ENCODE measurements at places on chromosomes 16 and 17.

GRCh38 chr16:66620429-66620795, 15.9 kb downstream of the CMTM3 start:
- no peak for DNase-seq

GRCh38 chr16:81676883-81677737, 102.0 kb upstream of the PLCG2 start:
- no peak for DNase-seq

DNA sequence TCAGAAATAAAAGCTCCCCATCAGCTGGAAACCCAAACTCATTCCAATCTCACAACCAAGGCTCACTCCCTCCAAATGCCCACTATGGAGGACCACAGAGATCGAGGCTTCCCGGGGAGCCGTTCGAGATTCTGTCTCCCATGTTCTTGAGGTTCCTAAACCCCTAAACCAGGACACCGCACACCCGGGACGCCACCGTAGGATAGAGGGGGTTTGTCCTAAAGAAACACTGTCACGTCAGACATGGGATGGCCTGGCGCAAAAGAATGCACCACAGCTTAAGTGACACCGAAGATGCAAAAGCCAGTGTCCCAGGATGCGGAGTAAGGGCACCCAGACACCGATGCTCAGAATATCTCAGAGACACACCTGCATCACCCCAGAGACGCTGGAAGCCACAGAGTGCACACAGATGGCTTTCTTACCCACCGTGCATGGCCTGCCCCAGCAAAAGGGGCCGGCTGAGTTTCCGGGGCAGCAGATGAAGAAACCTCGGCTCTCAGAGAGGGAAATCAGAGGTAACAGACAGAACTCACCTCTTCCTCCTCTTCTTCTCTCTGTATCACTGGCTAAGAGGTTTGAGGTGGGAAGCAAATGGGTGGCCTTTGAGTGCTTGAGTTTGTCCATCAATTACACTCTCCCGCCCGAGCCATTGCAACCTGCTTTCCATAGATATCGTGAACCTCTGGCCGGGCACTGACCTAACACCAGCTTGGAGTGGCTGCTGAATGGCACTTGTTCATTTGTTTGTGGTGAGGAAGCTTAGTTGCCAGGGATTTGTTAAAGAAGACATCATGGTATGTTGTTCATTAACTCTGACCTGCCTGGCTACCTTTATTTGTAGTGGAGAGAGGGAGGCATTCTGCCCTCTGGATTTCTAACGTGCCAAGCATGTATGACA, 65.1 kb upstream of the TNRC6C start:
- DNase-seq: no peak

DNA sequence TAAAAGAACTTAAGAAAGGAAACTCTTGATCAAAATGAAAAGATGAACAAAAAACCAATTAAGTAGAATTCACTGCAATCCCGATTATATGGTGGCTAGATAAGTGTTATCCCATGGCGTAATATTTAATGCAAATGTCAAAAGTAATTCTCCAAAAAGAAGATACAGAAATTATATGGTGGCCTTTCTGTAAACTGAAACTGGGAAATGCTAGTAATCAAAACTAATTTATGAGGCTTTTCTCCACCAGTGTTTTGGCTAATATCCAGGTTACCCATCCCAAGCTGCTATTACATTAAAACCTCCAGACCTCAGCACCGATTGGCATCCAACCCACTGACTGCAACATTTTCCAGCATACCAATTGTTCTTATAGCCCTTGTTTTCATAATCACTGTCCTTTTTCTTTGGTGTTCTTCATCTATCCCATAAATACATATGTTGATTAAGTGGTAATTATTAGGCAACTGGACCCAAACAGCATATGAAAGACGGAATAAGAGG, 77.2 kb upstream of the TNRC6A start:
- no peak for DNase-seq

DNA sequence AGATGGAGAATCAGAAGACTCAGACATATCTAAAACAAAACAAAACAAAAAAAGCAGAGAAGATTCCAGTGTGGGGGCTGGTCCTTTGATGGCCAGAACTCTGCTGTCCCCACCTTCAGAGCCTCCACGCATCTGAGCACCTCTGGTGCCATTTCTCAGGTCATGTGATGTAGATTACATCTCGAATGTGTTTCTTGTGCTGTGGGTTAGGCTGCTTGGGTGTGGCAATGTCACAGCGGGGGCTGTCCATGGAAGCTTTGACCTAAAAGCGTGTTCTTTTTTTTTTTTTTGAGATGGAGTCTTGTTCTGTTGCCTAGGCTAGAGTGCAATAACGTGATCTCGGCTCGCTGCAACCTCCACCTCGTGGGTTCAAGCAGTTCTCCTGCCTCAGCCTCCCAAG, 51.2 kb downstream of the PLD6 start:
- no peak for DNase-seq

GRCh38 chr17:82705756-82706155, 7.3 kb upstream of the RAB40B start:
- no peak for DNase-seq

- no peak for DNase-seq
Measured at GRCh38 chr17:27217631-27218030, 76.3 kb upstream of the WSB1 start.

- no peak for DNase-seq
Measured at GRCh38 chr17:80888276-80889160, 103.1 kb upstream of the CHMP6 start.

DNA sequence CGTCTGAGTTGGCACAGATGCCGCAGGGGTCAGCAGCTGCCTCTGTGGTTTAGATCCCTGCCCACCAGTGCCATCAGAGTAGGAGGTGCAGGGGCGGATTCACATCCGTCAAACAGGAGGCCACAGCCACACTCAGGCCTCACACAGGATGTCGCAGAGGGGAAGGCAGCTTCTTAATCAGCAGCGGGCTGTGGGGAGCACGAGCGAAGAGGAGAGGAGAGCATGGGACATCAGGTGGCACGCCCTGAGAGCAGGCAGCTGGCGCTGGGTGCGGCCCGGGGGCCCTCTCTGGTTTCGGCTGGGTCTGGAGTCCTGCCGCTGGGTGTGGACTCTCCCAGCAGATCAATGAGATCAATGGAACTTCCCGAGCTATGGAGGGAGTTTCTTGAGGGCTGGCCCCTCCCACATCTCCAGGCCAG, 9.6 kb downstream of the LLGL2 start:
- DNase-seq: no peak

DNA sequence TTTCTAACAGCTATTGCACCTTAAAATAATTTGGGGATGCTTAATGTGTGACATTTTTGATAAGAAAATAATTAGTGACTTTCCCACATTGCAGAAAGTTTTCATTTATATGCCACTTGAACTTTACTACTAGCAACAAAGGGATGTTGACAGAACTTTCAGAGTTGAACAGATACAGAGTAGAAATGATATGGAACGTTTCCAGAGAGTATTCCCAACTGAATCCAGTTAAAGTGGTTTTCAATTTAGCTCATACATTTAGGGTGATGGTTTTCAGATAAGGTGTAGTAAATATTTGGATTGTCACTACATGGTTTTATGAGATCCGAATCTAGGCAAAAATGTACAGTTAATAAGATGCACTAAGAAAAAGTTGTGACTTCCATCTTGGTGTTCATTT, 17.3 kb downstream of the MAP2K4 start:
- DNase-seq: no peak

DNA sequence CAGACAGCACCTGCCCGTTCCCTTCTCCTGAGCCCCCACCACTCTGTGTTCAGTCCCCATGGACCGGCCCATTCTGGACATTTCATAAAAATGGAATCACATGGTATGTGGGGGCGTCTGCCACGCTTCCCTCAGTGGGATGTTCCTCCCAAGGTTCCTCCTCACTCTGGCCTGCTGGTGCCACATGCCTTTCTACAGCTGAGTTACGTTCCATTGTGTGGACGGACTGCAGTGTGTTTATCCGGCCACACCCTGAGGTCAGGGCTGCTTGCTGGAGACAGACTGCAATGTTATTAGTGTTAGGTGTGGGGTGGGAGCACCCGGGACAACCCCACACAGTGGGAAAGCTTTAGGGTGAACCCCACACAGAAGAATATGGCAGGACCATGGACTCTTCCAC, 5.9 kb upstream of the AATK start:
- no peak for DNase-seq

GRCh38 chr16:52492789-52493357, 54.1 kb downstream of the TOX3 start:
- no peak for DNase-seq

GRCh38 chr16:1790611-1791255, 2.8 kb downstream of the IGFALS start:
- DNase-seq: no peak

DNA sequence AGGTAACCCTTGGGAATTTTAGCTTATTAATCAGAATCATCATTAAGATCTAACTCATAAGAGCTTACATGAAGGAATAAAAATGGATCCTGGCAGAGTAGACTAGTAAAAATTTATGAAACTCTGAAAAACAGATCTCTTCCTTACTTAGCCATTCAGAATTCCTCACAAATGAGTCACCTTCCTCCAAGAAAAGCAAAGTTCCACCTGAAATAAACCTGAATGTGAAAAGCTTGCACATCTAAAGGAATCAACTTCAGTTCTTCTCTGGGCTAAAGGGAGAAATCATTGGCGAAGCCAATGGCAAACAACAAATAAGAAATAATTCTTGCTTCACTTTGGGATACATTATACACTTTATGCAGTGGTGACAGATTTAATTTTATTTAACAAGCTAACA, 22.7 kb downstream of the MYO1D start:
- DNase-seq: peak; percentile 23

DNA sequence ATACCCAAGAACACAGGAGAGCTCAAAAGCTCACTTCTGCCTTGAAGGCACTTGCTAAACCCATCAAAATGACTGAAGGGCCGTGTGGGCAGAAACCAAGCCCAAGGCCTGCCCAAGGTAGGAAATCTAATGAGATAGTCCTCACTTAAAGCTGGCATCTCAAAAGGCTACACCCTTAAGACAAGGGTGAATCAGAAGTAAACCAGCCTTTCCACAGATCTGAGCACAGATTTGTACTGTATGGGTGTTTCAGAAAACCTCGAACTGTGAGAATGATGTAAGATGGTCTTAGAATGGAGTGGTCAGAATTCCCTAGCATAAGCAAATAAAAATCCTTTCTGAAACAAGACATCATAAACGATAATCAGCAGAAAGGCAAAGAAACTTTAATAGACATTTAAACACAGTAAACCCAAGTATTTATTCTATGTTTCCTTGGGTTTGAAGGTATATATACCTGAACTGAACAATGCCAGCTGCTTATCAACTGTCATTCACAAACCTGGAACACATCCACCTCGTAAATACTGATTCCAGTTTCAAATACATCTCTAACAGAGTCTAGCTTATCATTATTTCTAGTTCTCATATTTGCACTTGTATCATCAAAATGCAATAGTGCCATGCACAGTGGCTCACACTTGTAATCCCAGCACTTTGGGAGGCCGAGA, 37.8 kb downstream of the GLG1 start:
- DNase-seq: no peak

- DNase-seq: no peak
Measured at GRCh38 chr17:65583921-65584603, 22.6 kb upstream of the AXIN2 start.

GRCh38 chr16:21946889-21947635, 6.1 kb upstream of the UQCRC2 start:
- no peak for DNase-seq

DNA sequence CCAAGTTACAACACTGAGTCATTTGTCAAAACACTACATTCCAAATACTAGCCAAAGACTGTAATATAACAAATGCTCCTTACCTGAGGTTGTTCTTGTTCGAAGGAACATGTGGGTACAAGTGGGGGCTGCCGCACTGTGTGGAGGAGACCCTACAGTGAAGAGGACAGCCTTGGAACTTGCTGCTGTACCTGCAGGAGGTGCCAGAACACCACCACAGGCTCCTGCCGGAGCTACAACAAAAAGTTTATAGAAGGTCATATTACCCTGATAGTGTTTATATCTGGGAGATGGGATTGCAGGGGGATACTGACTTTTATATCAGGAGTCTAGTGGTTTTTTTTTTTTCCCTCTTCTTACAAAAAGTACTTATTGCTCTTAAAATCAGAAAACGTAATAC, 37.8 kb upstream of the ALDH3A1 start:
- DNase-seq: no peak
